ENCODE measurements at places on chromosomes 7 and 10.

DNA sequence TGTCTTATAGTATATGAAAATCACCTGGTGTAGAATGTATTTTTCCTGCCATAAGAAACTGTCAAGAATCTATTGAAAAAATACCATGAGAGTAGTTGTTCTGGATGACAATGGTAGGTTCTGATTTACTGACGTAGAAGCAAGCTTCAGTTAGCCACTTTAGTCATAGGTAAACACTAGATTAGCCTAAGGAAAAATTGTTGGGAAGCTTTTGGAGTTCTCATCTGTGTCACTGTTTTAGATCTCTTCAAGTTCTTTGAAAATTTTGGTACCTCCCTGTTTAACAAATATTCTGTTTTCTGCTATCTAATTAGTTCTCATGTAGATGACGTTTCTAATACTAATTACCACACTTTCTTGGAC, 131.8 kb downstream of the ADK start:
- no peak for DNase-seq

GRCh38 chr7:133561396-133561795, 308.5 kb downstream of the EXOC4 start:
- DNase-seq: no peak

- DNase-seq: no peak
These were observed 82.7 kb downstream of the PAX2 start for GRCh38 chr10:100827819-100828737.

- no peak for DNase-seq
These were observed 103.7 kb downstream of the MKI67 start for GRCh38 chr10:128022261-128023196.

DNA sequence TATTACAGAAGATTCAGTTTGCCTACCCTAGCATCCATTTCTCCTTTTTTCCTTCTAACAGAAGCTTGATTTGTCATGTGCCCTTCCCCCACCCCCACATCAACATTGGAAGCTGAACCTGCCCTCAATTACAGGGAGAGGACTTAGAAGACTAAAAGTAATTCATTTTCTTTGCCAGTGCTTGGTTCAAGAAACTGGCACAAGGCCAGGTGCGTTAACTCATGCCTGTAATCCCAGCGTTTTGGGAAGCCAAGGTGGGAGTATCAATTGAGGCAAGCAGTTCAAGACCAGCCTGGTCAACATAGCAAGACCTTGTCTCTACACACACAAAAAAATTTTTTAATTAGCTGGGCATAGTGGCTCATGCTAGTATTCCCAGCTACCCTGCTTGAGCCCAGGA, 32.6 kb downstream of the CCNJ start:
- DNase-seq: no peak

DNA sequence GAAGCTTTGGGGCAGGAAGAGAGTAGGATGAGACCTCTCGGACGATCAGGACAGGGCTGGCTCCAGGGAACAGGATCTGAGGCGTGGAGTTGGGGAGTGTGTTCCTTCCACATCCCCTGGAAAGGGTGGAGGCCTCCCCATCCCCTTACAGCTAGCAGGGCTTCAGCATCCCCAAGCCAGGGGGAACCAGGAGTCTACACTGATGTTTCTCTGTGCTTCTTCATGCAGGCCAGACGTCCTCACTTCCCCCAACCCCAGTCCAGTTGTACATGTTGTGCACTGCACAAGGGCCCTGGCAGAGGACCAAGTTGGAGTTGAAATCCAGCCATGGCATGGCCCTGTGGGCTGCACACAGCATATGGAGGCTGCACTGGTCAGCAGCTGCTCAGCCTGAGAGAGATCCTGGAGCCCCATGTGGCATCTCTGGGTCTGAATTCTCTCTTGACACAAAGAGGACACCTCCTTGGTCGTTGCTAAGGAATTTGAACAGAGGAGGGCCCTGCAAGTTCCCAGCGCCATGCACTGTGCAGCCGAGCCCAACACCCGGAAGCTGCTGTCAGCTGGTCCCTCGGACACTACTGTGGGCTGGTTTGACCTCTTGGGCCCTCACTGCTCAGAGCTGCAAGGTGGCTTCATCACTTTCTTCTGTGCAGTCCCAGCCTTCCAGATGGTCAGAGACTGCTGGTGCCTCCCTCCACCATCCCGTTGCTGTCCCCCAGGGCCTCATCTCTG, 181.1 kb downstream of the DNAJB6 start:
- no peak for DNase-seq

DNA sequence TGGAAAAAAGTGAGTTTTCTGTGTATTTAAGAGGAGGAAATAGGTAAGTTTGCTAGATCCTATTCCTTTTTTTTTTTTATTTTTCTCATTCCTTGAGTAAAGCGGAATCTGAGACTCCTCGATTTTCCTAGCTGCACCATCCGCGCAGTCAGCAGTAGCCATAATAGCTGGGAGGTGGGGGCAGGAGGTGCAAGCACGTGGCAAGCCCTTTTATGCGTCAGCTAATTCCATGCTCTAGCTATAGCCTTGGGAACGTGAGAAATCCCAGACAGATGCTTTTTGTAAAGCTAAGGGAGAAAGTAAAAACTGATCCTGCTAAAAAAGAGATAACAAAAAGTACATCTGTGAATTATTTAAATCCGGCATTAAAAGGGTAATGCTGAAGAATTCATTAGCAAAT, 33.2 kb upstream of the TPK1 start:
- no peak for DNase-seq

- DNase-seq: no peak
These were observed 7.4 kb upstream of the TSPAN33 start for GRCh38 chr7:129136887-129137642.

- DNase-seq: no peak
These were observed 78.0 kb downstream of the INPP5A start for GRCh38 chr10:132615341-132616169.

- DNase-seq: no peak
These were observed 192.6 kb upstream of the CCDC6 start for GRCh38 chr10:60098677-60099601.

DNA sequence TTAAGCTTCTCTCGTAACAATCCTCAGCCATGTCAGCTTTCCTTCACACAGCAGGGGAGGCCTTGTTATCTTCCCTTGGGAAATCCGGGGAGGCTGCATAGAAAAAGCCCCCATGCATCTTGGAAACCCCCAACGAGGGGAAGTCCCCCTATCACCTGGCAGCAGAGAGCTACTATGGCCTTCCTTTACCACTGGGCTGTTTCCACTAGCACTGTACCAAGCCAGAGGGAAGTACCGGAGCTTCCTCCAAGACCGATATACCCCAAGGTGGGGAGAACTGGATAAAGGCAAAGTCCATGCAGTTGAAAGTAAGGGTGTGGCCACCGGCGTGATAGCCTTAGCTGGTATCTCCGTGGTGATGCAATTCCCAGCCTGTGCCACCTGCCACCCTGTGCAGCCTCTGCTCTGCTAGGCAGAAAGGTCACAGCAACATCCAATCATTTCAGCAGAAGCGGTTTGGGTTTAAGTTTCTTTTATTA, 4.4 kb upstream of the CLIP2 start:
- DNase-seq: no peak

GRCh38 chr7:114153700-114154099, 234.9 kb upstream of the PPP1R3A start:
- DNase-seq: no peak

GRCh38 chr10:71486484-71487114, 89.9 kb downstream of the CDH23 start:
- DNase-seq: no peak

DNA sequence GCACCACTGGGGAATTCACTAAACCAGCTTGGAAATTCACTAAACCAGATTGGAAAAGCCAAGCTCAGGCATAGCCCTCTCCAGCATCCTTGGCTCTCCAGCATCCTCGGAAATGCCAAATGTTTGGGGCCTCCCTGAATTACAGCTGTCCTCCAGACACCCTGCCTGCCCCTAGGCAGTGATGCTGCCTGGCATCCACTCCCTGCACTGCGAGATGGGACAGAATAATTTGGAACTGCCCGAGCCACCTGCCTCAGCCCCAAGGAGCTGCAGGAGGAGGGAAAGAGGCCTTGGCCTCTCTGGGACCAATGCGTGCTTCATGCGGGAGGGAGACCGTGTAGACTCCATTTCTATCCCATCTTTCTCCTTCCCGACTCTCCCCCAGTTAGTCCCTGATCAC, 64.3 kb downstream of the INSIG1 start:
- no peak for DNase-seq

- no peak for DNase-seq
These were observed 847 bp downstream of the BTAF1 start for GRCh38 chr10:91924212-91925021.
